ENCODE measurements at places on chromosomes 4 and X.

- DNase-seq, result no peak
Observed at GRCh38 chr4:10030972-10031667, 9.8 kb upstream of the SLC2A9 start.

DNA sequence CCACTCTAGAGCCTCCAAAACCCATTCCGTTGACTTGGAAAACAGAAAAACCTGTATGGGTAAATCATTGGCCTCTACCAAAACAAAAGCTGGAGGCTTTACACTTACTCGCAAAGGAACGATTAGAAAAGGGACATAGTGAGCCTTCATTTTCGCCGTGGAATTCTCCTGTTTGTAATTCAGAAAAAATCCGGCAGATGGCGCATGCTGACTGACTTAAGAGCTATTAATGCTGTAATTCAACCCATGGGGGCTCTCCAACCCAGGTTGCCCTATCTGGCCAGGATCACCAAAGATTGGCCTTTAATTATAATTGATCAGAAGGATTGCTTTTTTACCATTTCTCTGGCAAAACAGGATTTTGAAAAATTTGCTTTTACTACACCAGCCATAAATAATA is 60.8 kb downstream of the ZNF732 start:
- DNase-seq, result peak; percentile 29

GRCh38 chrX:24153796-24154189 is 4.3 kb downstream of the ZFX start:
- no peak for DNase-seq

DNA sequence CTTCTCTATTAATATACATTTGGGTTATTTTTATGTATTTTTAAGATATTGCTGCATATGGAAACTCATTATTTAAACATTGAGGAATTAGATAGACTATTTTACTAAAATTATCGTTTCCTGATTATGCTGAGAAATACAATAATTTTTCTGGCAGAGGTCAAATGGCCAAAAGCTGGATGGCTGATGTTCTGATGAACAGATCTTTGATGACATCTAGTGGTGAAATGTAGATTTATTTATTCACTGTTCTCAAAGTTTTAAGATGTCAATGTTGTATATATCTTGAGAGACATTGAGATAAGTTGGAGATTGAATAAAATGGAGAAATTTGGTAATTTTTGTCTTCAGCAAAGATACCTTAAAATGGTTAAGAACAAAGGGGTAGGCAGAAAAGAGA is 96.2 kb downstream of the UGT8 start:
- no peak for DNase-seq

GRCh38 chrX:129636175-129636681 is 18.5 kb downstream of the APLN start:
- DNase-seq, result no peak
